SIG-M5 (cell line): ENCODE measurements at places on chromosomes 4 and X.

GRCh38 chr4:140557831-140558435 is 10.8 kb downstream of the UCP1 start:
- no peak for DNase-seq

DNA sequence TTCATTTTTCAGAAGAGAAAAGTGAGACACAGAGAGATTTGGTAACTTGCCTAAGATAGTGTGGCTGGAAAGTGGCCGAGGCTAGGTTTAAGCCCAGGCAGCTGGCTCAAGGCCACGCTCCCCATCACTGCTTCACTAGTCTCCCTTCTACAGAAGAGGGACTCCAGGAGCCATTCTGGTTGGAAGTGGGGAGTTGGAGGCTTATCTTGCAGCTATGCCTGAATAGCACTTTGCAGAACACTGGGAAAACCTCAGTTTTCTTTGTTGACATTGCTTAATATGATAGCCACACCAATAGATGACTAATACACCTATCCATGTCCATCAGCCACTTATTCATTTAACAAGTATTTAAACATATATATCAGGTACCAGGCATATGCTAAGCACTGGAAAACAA is 18.5 kb downstream of the LRRC66 start:
- DNase-seq, result no peak

DNA sequence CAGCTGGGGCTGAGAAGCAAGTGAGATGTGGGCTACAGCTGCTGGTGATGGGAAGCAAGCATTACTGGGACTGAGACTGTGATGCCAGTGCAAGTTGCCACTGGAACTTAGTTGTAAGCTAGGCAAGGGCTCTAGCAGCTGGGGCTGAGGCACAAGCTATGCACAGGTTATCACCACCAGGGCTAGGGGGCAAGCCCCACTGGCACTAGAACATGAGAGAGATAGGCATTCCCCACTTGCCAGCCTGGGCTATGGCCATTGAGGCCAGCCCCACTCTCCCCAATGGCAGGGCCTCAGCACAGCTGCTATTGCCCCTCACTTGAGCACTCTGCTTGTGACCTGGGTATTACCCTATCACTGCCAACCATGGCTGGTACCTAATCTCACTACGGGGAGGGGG is 130.8 kb upstream of the SMIM31 start:
- no peak for DNase-seq

GRCh38 chrX:75986976-75987375 is 185.9 kb upstream of the PBDC1 start:
- DNase-seq, result no peak

DNA sequence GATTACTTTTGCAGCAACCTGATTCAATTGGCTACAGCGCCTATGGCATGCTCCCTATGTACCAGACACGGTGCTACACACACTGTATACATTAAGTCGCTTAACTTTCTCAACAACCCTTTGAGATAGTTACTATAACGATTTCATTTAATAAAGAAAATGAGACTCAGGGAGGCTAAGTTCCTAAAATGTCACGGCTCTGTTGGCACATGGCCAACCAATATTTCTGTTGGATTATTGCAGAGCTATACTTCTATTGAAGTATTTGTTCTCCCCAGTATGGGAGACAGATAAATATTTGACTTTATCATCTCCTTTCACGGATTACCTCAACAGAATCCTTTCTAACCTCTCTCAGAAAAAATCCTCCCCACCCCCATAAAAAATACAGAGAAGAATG is 25.3 kb downstream of the CLNK start:
- DNase-seq, result no peak

- DNase-seq, result no peak
Measured at GRCh38 chr4:41307638-41308037, 50.9 kb downstream of the UCHL1 start.

DNA sequence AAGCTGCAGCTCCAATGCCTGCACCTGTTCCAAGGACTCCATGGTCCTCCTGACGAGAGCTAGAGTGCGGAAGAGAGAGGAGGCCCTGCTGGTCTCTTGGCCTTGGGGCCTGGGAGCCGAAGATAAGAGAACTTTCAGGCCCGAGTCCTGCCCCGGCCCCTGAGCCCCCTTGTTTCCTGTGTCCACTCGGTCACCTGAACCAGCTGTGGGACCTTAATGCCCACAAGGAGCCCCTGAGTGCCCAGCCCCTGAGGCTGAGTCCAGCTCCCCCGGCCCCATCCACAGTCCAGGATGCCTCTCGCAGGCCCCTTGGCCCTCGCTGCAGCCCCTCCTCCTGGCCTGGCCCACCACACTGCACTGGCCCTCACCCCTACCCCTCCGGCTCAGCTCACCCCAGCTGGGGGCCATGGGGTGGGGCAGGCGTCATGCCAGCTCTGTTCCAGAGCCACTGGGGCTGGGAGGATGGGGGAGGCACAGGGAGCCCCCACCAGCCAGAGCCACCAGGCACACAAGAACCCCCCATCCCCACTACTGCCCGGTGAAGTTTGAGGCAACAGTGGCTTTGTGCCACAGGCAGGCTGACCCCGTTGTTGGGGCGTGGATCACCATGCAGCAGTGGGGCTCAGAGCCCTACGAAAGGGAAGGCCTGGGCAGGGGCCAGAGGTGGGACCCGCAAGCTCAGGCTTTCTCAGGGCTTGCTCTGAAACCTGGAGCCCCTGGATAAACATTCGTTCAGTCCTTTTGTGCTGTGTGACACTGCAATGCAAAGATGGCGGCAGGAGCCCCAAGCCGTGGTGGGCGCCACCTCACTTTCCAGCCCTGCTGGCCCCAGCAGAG is 14.1 kb downstream of the NAT8L start:
- DNase-seq, result no peak

DNA sequence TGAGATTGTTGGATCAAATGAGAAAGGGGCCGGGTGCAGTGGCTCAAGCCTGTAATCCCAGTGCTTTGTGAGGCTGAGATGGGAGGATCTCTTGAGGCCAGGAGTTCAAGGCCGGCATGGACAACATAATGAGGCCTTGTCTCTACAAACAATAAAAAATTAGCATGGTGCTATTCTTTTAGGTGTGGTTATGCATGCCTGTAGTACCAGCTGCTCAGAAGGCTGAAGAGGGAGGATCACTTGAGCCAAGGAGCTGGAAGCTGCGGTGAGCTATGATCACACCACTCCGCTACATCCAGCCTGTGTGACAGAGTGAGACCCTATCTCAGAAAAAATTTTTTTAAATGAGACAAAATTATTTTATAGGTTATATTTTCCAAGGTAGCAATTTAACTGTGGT is 49.7 kb upstream of the TMEM150C start:
- no peak for DNase-seq

DNA sequence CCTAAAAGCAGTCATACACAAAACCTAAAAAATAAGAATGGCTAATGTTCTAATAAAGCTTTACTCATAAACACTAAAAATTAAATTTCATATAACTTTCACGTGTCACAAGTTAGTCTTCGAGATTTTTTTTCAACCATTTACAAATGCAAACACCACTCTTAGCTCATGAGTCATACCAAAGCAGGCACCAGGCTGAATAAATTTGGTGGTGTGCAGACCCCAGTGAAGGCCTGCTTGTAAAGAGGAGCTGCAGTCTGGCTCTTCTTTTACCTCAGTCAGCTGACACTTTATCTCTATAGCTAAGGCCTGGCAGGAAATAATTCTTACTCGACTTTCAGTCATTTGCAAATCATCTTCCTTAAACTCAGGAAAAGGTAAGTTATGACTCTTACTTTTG is 37.4 kb downstream of the CLOCK start:
- DNase-seq, result no peak

DNA sequence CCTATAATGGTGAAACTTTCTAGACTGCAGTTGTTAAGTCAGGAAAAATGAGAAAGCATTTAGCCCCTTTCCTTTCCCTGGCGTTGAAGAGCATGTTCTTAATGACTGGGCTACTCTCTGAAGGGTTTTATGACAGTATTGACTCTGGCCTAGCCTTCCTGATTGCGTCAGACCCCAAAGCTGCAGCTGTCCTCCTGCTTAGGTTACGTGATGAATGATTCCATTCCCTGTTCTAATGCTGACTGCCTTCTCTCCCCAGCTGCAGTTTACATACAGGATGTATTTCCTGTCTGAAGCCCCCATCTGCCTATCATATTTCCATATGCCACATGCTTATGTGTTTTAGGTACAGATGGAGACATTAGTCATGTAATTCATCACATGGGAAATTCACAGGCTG is 105.8 kb upstream of the EGFL6 start:
- no peak for DNase-seq

- DNase-seq, result no peak
Measured at GRCh38 chr4:128461291-128462102, 173.9 kb upstream of the PGRMC2 start.

GRCh38 chrX:139211568-139212182 is 318.9 kb upstream of the F9 start:
- DNase-seq, result no peak

- DNase-seq, result no peak
Measured at GRCh38 chr4:14267373-14268060, 640.0 kb upstream of the BOD1L1 start.

GRCh38 chr4:10079912-10080588 is 36.5 kb downstream of the WDR1 start:
- no peak for DNase-seq

- no peak for DNase-seq
Measured at GRCh38 chr4:85482010-85482738, 7.2 kb downstream of the ARHGAP24 start.

DNA sequence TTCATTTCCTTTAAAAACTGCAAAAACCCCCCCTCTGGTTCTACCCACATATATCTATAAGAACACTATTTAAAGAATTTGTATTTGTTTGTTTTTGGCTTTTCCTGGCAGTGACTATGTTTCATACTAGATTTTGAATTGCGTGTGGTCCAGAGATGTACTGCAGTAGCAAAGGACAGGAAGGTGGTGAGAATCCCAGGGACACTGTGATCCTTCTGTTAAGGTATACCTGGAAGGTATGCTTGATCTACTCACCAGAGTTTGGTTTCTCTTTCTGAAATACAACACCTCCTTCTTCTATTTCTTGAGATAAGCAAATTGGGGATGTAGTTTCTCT is 129.6 kb upstream of the RASGEF1B start:
- DNase-seq, result no peak

GRCh38 chrX:136755411-136755810 is 25.3 kb downstream of the ARHGEF6 start:
- DNase-seq, result no peak

DNA sequence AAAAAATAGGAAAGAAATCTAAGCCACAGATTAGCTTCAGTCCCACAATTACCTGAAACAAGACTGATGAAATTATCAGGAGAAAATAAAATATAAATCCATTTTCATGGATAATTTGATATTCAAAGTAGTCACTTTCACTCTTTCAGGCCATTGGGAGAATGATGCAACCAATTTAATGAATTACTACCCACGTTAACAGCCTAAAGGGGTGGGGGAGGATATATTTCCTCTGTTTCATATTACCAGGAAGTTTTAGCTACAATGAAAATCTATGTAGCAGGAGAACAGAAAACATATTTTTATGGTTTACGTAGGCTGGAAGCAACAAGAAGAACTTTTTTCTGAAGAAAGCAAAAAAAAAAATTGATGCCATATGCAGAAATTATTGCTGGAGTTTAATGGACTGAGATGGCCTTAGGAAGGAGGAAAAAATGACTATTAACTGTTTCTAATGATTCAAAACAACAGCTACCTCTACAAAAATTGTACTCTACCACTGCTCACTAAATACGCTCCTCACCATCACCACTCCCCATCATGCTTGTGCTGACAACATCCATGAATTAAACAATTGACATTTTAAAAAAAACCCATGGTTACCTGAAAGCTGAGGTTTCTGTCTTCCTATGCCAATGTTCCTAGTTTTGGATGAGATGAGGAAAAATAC is 100.9 kb downstream of the CXXC4 start:
- DNase-seq, result no peak

DNA sequence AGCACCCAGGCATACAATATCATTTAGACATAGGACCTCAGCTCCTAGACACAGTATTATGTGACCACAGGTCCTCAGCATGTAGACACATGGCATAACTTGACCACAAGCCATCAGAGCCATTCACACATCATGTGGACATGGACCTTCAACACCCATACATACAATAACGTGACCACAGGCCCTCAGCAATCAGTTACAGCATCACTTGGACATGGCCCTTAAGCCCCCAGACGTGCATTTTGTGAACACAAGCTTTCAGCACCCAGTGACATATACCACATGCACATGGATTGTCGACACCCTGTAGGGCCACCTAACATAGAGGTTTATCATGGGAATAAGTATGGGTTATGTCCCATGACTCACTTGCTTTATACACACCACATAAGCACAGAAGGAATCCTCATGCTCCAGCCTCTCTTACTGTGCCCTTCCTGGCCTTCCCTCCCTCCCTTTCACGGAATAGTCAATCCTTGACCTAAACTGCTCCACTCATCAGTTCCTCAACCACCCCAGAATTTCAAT is 1.9 kb downstream of the TSPYL2 start:
- DNase-seq, result no peak
